ENCODE measurements at places on chromosomes 13 and 19.

GRCh38 chr19:6458695-6459261 lies 814 bp downstream of the SLC25A23 start:
- DNase-seq, result no peak

- no peak for DNase-seq
These were observed 5.9 kb upstream of the SAMD1 start for GRCh38 chr19:14096272-14096992.

GRCh38 chr19:17079710-17080439 lies 4.3 kb downstream of the MYO9B start:
- DNase-seq, result no peak

- no peak for DNase-seq
These were observed 11.8 kb downstream of the TUBGCP3 start for GRCh38 chr13:112576191-112576590.

DNA sequence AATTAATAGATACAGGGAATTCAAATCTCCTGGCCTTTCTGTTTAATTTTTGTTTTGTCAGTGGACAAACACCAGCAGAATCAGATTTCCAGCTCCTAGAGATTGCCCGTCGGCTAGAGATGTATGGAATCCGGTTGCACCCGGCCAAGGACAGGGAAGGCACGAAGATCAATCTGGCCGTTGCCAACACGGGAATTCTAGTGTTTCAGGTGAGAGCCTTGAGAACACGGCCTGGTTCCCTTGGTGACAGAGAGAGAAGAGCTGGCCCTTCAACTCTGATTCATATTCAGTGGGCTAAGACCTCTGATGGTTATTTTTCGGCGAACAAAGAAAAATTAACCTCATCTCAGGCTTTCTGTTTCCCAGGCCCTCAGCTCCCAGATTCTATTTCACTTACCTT lies 191.3 kb downstream of the STK24 start:
- DNase-seq, result no peak

- no peak for DNase-seq
These were observed 34.8 kb downstream of the ATP7B start for GRCh38 chr13:51976423-51976822.

DNA sequence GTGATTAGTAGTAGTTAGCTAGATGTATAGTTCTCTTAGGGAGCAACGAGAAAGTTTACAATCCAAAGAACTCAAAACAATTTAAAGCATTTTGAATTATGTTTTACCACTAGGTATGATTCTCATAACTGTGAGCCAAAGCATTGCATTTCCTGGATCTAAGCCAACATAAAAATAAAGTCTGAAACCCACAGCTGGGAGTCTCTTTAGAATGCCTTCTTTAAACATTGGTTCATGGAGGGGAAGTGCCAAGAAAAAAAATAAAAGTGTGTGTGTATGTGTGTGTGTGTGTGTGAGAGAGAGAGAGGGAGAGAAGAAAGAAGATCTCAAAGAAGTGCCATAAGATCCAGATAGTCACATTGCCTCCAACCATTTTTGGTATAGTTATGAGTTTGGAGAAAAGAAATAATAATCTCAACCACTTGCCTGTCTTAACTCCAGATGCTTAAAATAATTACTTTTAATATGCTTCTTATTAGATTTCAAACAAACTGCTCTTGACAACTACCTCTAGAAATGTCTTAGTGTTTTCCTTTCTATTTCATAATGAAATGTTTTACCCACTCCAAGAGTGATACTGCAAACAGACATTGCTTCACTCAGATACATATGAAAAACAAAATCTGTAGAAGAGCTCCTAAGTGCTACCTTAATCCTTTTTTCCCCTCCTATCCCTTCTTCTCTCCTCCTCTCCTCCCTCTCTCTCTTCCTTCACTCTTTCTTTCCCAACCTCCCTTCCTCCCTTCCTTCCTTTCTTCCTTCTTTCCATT lies 554.1 kb downstream of the KCTD12 start:
- DNase-seq, result no peak

DNA sequence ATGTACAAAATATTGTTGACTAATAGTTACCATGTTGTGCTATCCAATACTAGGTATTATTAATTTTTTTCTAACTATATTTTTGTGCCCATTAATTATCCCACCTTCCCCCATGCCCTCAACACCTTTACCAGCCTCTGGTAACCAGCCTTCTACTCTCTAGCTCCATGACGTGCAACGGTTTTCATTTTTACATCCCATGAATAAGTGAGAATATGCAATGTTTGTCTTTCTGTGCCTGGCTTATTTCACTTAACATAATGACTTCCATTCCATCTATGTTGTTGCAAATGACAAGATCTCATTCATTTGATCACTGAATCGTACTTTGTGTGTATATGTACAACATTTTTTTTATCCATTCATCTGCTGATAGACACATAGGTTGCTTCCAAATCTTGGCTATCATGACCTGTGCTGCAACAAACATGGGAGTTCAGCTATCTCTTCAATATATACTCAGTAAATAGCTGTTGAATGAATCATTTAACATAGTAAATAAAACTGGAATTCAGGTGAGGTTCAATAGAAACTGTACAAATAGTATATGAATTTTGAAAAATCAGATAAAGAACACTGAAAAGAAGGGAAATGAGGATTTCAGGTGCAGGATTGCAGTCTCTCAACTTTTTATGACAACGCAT lies 509.0 kb upstream of the MIR17HG start:
- DNase-seq, result no peak

- DNase-seq, result no peak
These were observed 667.8 kb downstream of the SLITRK1 start for GRCh38 chr13:83214452-83214851.
